RKO (cell line): ENCODE measurements at places on chromosomes 13 and 19.

GRCh38 chr19:1967087-1967608, 26.2 kb downstream of the CSNK1G2 start:
- DNase-seq, result no peak

- DNase-seq, result no peak
Measured at GRCh38 chr13:35646056-35646774, 169.7 kb upstream of the MAB21L1 start.

DNA sequence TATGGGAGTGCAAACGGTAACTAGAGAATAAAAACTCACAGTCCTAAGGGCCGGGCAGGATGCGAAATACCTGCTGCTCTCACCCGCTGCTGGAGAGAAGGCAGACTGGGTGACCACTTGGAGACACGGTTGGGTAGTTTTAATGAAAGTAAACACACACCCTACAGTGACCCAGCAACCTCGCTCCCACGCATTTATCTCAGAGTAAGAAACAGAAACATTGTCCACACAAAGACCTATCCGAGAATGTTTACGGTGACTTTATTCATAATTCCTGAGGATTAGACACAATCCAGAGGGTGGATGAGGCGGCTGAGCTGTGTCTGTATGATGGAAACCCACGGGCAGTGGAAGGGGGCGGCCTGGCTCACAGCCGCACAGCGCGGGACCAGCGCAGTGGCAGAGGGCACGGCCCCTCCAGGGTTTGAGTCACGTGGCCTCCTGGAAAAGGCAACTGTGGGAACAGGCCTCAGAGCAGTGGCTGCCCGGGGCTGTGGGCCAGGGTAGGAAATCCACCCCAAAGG, 73.5 kb upstream of the C13orf46 start:
- no peak for DNase-seq

DNA sequence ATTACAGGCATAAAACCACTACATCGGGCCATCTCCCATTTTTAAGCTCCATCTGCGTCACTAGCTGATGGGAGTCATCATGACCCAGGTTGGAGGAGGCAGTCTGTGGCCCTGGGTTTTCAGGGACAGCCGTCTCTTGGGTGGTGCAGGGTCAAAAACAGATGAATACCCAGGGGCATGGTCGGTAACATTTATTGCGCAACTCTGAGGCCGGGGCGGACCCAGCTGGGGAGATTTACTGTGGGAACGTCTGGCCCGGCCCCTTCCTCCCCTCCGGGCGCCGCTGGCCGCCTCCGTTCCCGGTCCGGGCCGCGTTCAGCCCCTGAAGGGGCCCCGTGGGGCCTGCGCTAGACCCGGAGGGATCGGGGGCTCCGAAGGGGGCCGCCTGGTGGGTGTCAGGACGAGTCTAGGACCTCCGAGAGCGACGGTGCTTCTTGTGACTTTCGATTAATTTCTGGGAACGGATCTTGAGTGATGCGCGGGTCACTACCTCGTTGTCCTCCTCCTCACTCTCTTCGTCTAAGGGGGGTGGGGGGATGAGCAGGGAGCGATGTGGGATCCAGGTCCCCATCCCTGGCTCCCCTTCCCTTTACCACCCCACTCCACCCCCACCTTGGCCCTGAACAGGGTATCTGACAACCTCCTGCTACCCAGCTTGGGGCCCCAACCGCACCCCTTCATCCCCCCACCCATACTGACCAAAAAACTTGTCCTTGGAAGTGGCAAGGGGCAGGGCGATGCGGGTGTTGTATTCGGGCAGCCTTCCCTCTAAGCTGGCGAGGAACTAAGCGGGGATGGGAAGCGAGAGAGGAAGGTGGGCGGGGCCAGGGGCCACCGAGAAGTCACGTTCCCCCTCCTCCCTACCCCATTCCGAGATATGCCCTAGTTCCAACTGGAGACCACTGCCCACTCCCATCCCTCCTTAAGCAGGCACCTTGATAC, 1.6 kb upstream of the RGL3 start:
- DNase-seq, result no peak

DNA sequence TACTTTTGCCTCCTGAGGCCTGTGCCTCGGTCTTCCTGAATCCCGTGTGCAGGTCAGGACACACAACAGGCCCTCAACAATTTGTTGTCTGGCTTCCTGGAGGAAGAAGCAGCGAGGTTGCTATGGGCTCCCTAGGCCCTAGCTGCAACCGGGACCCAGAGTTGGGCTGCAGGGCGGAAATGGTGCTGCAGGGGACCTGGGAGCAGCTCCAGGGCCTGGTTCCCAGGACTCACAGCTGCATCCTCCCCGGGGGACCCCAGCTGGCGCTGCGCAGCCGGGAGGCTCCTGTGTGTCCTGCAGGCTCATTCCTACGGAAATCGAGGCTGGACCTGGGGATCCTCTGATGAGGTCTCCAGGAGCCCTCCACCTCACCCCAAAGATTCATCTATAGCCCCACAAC, 999 bp upstream of the TNFAIP8L1 start:
- no peak for DNase-seq

DNA sequence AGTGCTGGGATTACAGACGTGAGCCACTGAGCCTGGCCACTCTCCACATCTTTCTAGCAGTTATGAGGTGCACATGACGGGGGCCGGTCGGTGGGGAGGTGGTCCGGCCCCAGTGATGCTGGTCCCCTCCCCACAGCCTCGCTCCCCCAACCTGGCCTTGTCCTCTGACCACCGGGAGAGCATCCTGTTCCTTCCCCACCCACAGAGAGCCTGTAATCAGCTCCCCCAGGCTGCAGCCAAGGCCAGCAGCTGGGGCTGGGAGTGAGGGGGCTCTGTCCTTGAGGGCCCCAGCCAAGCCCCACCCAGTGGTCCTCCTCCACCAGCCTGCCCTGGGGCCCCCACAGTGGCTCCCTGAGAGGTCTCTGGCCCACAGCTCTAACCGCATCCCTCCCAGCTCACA, 3.0 kb upstream of the INSL3 start:
- DNase-seq, result no peak

DNA sequence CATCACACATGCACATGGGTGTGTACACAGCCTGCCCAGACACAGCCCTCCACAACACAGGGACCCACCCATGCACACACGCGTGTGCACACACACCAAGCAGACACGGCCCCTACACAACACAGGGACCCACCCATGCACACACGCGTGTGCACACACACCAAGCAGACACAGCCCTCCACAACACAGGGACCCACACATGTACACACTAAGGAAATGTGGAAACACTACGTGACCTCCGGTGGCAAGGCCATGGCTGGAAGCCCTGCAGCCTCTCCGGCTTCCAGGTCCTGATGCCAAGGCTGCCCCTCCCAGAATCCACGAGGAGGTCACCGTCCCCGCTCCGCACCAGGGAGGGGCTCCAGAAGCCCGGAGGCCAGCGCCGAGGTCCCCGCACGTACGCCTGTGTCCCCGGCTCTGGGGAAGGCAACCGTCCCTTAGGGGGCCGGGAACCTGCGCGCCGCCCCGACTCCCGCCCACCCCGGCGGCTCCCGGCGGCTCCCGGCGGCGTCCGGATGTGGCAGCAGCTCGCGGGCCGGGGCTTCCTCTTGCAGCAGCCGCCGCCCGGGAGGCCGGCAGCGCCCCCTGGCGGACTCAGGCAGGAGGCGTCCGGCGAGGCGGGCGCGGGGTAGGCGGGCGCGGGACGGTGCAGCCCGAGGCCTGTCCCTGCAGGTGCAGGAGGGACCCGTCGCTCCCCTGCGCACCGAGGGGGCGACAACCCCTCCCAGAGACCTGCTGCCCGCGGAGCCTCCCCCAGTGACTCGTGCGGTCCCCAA, 29.8 kb upstream of the GRTP1 start:
- DNase-seq, result peak; percentile 85

DNA sequence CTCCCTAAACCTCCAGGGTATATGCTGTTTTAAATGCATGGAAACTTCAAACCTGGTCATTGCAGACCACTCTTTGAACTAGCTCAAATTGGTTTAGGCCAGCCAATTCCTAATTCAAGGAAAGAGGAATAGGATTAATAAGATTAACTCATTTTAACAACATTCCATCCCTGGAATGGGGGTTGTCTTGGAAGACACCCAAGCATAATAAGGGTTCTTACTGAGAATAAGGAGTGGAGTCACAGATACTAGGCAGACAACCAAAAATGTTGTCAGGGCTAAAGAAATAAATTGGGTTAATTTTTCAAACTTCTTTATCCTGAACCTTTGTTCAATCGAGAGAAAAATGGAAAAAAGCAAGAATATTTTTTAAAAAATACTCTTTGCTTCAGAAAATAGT, 186.2 kb downstream of the PCDH9 start:
- DNase-seq, result no peak

DNA sequence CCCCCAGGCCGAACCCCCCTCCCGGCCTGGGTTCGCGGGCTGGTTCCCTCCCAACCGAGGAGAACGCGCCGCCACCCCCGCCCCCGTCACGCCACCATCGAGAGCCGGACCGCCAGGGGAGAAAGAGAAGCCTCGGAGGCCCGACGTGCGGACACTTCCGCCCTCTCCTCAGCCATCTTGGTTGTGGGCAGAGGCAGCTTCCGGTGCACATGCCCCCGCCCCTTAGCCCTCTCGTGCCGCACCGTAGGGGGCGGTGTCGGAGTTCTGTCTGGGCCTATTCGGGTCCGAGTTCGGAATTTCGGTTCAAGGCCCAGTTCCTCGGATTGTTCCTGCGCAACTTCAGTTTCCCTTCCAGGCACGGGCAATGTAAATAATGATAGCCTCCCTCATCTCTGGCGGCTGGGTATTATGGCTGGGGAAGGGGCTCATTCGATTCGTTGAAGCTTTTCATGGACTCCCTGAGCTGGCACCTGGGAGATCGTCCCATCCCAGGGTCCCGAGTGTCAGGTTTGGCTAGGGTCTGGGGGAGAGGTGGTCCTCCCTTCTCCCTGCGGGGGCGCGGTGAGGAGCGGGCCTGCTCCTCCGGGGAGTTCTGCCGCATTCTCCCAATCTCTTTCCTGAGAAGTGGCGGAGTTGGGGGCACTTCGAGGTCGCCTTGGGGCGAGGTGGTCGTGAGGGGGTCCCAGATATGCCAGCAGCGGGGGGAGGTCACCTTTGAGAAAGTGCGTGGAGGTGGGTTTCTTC, at the start of the genes IER2 and STX10:
TSS of gene IER2 (plus strand) at position 225 of the 744 bp plus-strand sequence. CDS start 2,776 bp downstream, outside the sequence.
TSS of gene STX10 (minus strand) at position 189 of the 744 bp plus-strand sequence. CDS start 202 bp downstream, outside the sequence.
- DNase-seq, result peak; percentile 96

GRCh38 chr19:2986951-2987524, 9.7 kb downstream of the TLE6 start:
- no peak for DNase-seq

GRCh38 chr19:55209693-55210472, 582 bp upstream of the PTPRH start:
- DNase-seq, result peak; percentile 97

DNA sequence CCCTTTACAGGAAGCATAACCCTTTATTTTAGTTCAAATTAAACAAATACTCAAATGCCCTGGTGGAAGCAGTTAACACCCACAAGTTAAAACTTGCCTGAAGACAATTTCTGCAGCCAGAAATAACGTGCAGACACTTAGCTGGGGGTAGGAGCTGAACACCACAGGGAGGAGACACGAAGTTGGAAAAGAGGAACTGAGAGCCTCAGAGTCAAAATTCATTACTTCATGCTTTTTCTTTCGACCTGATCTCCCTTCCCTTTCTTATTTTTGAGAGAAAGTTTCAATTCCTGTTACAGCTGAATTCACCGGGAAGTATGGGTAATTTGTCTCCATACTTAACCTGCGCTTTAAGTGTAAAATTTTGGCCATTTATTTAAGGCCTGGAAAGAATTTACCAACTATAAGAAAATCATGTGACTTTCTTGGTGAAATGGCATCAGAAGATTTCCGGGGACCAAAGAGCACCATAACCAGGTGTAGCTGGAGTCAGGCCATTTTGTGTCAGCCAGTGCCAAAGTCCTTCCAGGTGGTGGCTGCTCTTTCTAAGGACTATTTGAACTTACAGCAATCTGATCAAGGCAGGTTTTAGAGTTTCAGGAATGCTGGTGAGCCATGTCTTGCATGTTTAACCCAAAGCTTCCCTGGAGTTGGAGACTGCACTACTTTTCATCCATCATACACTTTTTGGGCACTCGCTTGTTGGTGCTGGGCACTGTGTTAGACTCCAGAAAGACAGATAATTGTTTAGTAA, 46.5 kb upstream of the RCBTB2 start:
- DNase-seq, result no peak

GRCh38 chr19:14059093-14059480, 2.8 kb downstream of the PALM3 start:
- DNase-seq, result no peak

- DNase-seq, result peak; percentile 95
Measured at GRCh38 chr19:8423817-8424223, 10.7 kb downstream of the MARCHF2 start.

DNA sequence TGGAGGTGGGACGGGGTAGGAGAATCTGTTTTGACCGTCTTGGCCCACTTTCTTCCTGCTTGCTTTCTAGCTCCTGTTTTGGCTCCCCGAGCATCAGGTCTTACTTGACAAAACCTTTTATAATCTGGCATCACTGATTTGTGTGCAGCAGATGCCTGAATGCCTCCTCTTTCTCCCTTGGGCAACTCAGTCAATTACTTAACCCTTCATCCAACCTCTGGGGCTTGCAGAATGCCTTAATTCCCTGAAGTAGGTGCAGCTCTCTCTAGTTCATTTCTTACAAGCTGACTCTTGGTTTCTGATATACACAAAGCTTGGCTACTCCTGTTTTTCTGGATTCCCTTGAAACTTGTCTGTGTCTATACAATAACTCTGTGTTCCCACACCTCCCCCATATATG, 5.7 kb upstream of the NUP58 start:
- DNase-seq, result no peak
